ENCODE measurements at places on chromosomes 7 and 10.

- DNase-seq = no peak
These were observed 535.0 kb upstream of the FZD8 start for GRCh38 chr10:36177071-36177470.

GRCh38 chr7:33809228-33809627 is 96.1 kb upstream of the BMPER start:
- no peak for DNase-seq

GRCh38 chr7:80679921-80680907 is 41.8 kb downstream of the CD36 start:
- no peak for DNase-seq

- DNase-seq = no peak
These were observed 120.2 kb downstream of the STRA8 start for GRCh38 chr7:135353832-135354231.

GRCh38 chr10:71266147-71266917 is 52.7 kb upstream of the SLC29A3 start:
- DNase-seq = no peak

DNA sequence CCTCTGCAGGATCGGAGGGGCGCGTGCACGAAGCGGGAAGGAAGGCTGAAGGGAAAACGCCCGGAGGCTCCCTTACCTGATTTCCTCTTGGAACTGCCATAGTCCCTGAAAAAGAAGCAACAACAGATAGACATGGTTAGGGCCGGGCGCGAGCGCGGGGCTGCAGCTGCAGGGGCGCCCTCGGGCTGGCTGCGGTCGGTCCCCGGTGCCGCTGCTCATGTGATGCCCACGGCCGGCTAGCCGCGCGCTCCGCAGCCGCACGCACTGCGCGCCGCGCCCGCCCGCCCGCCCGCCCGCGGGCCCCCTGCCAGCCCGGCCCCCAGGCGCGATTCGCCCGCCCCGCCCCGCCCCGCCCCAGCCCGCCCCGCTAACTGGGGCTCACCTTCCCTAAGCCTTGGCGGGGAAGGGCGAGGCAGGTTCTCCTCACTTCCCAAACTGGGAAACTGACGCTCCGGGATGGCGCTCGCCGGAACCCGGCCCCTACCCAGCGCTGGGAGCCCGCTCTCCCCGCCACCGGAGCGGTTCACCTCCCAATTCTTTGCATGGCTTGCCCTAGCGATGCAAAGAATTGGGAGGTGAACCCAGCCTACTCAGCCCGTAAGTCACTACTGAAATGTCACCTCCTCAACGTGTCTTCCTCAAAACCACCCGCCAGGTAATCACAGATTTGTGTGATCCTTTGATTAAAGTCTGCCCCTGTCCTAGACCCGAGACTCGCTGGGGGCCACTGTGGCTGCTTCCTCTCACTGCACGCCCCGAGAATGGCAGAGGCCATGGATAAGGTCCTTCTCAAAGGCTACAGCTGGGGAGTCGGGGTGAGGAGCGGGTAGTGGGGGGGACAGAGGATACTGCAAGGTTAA is 162.2 kb downstream of the SH3PXD2A start:
- DNase-seq = no peak

- no peak for DNase-seq
These were observed 127.9 kb upstream of the STK17A start for GRCh38 chr7:43454936-43455518.

- no peak for DNase-seq
These were observed 29.3 kb downstream of the DNAJC12 start for GRCh38 chr10:67808704-67809103.

- no peak for DNase-seq
These were observed 121.3 kb downstream of the MPP7 start for GRCh38 chr10:28181478-28182096.

GRCh38 chr7:91267171-91267955 is 3.1 kb downstream of the FZD1 start:
- DNase-seq = no peak
